Left ventricle myocardium inferior (tissue), 1 donor: ENCODE measurements at places on chromosomes 5 and 9. TPM values are rescaled to one million over a fixed set of nuclear protein-coding genes. Genes with fewer than 3 reads are reported as not detected.

DNA sequence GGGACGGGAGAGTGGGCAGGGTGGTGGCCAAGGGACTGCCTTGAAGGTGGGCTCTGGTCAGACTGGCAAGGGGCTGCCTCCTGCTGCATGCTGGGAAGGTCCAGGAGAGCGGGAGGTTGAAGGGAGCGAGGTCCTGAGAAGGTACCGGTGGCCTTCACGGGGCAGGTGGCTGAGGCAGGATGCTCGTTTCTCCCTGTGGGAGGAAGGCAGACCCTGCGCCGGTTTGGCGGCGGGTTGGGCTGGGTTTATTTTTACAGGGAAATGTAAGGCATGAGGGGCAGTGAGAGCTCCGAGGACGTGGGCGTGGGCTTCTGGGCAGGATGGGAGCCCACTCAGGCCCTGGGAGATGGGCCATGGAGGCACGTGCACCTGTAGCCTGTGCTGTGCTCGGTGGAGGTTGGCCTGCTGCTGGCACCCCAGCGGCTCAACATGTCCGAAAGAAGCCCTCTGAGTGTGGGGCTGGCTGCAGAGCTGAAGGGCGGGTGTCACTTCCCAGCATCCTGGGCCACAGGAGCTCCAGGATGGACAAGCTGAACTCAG lies 27.3 kb downstream of the IER5L start:
- H3K27me3 ChIP-seq, result no peaks in the 10 kb centered on the region
- no peak for DNase-seq
- no peak overlapping the region for H3K27ac ChIP-seq
- peaks cover 44% of the 10 kb centered on the region for H3K36me3 ChIP-seq
- H3K4me1 ChIP-seq, result peaks cover 38% of the 10 kb centered on the region

DNA sequence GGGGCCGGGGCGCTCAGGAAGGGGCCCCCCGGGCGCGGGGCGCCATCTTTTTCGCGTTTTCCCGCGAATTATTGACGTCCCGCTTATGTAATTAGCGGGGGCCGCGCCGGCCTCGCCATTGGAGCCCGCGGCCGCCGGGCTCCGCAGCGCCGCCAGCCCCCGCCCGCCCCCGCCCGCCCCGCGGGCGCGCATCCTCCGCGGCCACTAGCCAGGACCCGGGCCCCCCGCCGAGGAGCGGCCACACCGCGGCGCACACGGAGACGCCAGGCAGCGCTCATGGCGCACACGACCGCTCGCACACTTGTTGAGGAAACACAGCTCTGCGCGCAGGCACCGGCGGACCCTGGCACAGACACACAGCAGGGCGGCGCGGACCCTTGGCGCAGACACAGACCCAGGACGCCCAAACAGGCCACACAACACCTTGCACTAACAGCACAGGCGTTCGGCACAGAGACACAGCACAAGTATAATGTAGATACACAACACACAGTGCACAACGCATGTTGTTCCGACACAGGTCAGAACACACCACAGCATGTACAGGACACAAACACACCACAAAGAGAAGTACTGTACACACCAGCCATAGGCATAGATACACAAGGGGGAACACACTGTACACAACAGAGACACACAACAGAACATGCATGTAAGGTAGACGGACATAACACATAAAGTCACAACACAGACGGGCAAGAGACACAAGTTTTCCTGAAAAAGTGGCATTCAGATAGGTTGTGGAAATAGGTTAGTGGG lies 467 bp upstream of the PHF19 start:
- no peaks in the 10 kb centered on the region for H3K36me3 ChIP-seq
- H3K27ac ChIP-seq, result peak overlapping the region; percentile 95
- no peaks in the 10 kb centered on the region for H3K27me3 ChIP-seq
- H3K4me3 ChIP-seq, result peak overlapping the region; percentile 87
- DNase-seq, result peak; percentile 74
- H3K4me1 ChIP-seq, result peaks cover 21% of the 10 kb centered on the region

DNA sequence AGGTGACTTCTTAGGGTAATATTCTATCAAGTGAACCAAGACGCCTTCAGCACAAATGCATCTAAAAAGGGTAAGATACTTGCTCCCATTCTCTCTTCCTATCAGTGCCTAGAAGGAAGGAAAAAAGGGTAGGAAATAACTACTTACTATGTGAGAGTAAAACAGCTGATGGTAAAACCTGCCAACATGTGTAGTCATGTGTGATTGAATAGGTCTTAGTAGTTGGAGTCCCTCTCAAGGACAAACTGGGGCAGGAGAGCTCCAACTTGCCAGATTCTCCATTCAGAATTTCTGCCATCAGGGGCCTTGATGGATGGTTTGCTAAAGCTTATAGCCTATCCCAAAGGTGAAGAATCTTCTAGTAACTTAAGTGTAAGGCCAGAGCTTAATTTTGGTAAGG lies 5.2 kb downstream of the TSC1 start:
- H3K27ac ChIP-seq, result no peak overlapping the region
- peaks cover 90% of the 10 kb centered on the region for H3K4me1 ChIP-seq
- no peaks in the 10 kb centered on the region for H3K27me3 ChIP-seq
- no peak overlapping the region for H3K4me3 ChIP-seq
- H3K36me3 ChIP-seq, result no peaks in the 10 kb centered on the region
- no peak for DNase-seq

- peak; percentile 53 for DNase-seq
- no peaks in the 10 kb centered on the region for H3K36me3 ChIP-seq
- H3K4me3 ChIP-seq, result peak overlapping the region; percentile 91
Measured at GRCh38 chr9:121201045-121201737, 478 bp downstream of the RAB14 start.

DNA sequence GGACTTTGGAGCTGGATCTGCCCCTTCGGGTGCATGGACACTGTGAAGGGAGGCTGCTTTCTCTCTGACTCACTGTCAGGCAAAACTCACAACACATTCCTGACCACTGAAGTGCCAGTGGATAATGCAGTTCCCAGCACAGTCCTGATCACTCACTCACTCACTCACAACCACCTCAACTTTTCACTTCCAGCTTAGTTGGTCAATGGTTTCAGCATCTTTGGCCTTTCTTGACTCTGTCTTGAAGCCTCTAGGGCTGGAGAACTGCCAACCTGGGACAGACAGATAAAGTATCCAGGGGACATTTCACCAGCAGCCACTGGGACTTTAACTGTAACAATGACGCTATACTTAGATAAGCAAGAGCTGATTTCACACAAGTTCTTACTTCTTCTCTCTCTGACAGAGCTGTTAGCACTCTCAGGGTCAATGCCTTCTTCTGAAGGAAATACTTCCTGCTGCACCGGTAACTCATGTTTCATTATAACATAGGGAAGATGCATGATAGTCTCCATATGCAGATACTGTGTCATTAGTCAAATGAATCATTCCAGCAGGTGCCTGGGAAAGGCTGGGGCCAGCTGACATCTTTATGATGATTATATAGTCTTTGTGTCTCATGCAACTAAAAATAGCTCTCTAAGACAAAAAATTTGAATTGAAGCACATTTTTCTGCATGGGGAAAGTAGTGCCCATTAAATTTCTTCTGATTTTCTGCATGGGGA lies 499.0 kb downstream of the SEMA5A start:
- no peak overlapping the region for H3K27ac ChIP-seq
- peaks cover 13% of the 10 kb centered on the region for H3K36me3 ChIP-seq
- peaks cover 18% of the 10 kb centered on the region for H3K4me1 ChIP-seq
- no peak overlapping the region for H3K4me3 ChIP-seq
- H3K27me3 ChIP-seq, result no peaks in the 10 kb centered on the region

- no peak overlapping the region for H3K4me3 ChIP-seq
- H3K27ac ChIP-seq, result no peak overlapping the region
- DNase-seq, result no peak
- H3K36me3 ChIP-seq, result no peaks in the 10 kb centered on the region
- H3K27me3 ChIP-seq, result no peaks in the 10 kb centered on the region
Measured at GRCh38 chr9:38724754-38725153, 4.8 kb upstream of the FAM240B start.

- no peak overlapping the region for H3K27ac ChIP-seq
- no peak overlapping the region for H3K4me3 ChIP-seq
- no peaks in the 10 kb centered on the region for H3K36me3 ChIP-seq
- H3K27me3 ChIP-seq, result no peaks in the 10 kb centered on the region
- peak; percentile 18 for DNase-seq
Measured at GRCh38 chr9:105114964-105115728, 129.3 kb upstream of the SLC44A1 start.

DNA sequence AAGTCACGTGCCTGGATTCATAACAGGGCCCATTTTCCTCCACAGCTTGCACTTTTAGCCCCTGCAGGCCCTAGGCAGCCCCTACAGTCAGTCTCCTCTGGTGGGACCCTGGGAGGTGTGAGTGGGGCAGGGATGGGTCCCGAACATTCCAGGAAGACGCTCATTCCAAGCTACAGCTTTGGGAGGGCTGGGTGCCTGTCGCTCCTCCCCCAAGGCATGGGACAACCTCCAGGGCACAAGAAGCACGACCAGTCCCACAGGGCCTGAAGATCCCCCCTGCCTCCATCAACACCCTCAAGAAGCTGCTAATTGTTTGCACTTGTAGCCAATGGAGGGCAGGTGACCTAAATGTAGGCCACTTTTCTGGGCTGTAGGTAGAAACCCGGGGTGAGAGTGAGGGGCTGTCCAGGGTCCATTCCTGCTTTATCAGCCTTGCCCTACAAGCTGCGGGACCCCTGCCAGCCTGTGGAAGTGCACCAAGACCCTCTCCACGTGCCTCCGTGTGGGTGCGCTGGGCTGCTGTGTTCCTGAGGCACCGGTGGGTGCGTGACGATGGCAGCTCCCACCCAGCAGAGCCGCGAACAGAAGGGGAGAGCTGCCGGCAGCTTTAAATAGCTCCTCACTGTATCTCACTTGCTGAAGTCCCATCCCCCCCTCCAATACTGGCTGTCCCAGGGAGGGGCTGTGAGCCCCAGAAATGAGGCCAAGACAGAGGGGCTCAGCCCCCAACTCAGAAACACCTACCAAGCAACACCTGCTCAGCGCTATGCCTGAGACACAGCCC lies 91.9 kb upstream of the ARAP3 start:
- H3K36me3 ChIP-seq, result no peaks in the 10 kb centered on the region
- no peak overlapping the region for H3K27ac ChIP-seq
- no peak overlapping the region for H3K4me3 ChIP-seq
- peaks cover 25% of the 10 kb centered on the region for H3K4me1 ChIP-seq
- H3K27me3 ChIP-seq, result no peaks in the 10 kb centered on the region

The IFNA21 gene
- not detected for total RNA-seq
